T-helper 17 cell (primary cell): ENCODE measurements at places on chromosomes 16 and 17.

- peak; percentile 62 for DNase-seq
Measured at GRCh38 chr16:56193951-56194726, 2.9 kb downstream of the GNAO1 start.

DNA sequence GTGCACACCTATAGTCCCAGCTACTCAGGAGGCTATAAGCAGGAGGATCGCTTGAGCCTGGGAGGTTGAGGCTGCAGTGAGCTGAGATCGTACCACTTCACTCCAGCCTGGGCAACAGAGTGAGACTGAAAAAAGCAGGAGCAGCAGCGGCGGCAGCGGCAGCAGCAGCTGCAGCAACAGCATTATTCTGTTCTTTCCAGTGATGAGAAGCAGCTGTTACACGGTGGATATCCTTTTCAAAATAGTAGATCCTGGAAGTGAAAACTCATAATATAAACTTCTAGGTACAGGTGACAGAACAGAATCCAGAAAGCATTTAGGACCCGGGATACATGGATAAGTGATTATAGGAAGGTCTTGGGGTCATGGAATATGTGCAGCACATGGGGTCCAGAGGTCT is 17.8 kb upstream of the HNF1B start:
- no peak for DNase-seq

- no peak for DNase-seq
Measured at GRCh38 chr16:87160701-87161337, 156.4 kb downstream of the C16orf95 start.

DNA sequence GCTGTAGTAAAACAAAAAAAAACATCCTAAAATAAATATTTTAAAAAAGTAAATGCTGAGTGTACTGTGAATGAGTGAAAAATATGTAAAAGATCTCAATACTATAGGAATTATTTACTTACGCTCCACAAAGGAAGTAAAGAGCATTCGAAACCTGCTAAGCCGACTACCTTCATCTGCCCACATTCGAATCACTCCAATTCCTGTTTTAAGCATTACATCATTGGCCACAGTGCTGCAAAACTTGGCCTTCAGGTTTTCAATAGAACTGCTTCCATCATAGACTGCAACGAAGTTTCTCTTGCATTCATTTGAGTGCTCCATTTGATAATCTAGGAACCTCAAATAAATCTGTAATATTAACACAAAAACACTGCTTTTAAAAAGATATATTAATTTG is 34.4 kb downstream of the NETO2 start:
- no peak for DNase-seq

GRCh38 chr17:70120425-70120824 is 45.4 kb downstream of the KCNJ16 start:
- DNase-seq = no peak

- no peak for DNase-seq
Measured at GRCh38 chr17:74803971-74804370, 27.8 kb upstream of the NAT9 start.

DNA sequence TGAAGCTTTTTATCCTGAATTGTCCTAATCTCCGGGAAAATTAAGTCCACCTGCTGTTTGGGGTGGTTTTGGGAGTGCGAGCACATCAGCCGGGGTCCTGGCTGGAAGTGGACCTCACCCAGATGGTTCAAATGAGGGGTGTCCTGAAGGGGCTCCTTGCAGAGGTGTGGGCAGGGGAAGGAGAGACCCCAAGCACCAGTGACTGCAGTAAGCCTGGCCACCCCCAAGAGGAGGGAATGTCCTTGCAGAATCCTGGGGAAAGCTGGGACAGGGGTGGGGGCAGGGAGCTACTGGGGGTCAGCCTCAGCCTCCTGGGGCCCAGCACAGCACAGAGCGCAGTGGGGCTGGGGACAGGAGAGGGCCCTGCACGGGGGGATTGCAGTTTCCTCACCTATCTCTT is 29.4 kb downstream of the NAGPA start:
- DNase-seq = no peak

DNA sequence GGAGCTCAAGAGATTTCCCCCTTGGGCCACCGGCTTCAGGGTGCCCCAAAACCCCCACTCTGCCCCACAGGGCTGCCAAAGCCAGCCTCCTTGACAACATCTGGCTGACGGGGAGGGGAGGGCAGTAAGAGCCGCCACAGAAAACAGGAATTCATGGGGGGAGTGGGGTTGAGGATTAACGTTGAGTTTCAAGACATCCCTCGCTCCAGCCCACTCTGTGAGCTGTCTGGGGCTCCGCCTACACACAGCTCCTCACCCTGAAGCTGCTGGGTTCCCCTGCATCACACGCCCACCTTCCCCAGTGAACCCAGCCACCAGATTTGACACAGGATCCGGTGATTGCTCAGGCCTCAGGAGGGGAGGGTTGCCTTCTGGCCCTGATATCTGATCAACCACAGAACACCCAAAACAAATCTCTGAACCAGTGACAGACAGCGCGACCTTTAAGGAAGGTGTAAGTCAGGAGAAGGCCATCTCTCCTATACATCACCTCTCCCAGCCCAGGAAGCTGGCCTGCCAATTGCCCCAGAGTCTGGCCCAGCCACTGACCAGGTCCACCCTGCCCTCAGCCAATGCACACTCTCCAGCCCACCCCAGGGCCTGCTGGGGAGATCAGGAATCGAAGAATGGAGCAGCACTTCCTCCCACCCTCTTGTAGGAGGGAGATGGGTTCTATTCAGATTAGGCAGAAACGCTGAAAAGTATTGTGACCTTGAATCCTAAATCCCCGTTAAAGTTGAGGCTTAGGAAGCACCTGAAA is 132.1 kb downstream of the CLEC16A start:
- no peak for DNase-seq

DNA sequence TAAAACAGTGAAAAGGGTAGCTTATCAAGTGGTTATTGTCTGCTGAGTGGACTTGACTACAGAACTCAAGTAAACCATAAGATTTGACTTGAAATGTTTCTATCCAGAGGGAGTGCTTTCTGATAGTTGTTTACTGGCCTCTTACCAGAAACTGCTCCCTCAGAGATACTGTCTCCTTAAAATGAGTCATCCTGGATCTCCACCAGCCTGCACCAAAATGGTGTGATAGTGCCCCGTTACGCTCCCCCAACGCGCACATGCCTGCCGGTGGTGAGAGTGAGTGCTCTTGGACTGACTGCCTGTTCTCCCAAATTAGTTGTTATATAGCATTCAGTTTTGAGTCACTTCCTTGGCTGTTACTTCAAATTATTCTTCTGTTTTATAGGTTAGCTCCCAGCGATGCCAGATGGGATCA is 22.9 kb downstream of the PRCD start:
- DNase-seq = no peak

DNA sequence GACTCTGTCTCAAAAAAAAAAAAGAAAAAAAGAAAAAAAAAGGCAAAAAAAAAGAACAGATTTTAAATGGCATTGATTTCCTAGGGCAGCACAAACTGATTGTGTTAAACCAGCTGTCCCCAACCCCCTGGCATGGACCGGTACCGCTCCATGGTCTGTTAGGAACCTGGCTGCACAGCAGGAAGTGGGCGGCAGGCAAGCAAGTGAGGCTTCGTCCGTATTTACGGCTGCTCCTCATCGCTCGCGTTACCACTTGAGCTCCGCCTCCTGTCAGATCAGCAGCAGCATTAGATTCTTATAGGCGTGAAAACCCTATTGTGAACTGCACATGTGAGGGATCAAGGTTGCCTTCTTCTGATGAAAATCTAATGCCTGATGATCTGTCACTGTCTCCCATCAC is 26.6 kb downstream of the MGAT5B start:
- DNase-seq = no peak

- DNase-seq = no peak
Measured at GRCh38 chr16:66713076-66713475, 16.5 kb upstream of the CMTM4 start.

DNA sequence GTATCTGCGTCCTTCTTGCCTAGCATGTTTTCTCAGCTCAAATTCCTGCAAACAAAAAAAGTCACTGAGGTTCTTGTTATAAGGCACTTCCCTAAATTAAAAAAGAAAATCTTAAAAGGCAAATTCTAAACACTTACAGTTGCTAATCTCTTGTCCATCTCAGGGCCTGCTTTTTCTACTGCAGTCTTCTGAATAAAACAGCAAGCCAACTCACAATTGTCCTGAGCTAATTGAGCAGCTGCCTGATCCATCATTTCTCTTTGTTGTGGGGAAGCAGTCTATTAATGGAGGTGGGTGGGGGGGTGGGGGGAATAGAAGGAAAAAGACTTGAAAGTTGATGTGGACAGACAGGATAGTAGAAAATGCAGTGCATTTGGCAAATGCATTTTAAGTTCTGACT is 27.0 kb downstream of the SETD6 start:
- no peak for DNase-seq

- DNase-seq = no peak
Measured at GRCh38 chr17:32493571-32493970, 6.8 kb downstream of the CDK5R1 start.

GRCh38 chr17:76078860-76079534 is at the start of gene ZACN:
Gene ZACN, plus strand, starts transcription at chr17:76079182. Its CDS starts 83 bp downstream, at chr17:76079265.
- no peak for DNase-seq

- DNase-seq = no peak
Measured at GRCh38 chr16:17305694-17306093, 165.1 kb downstream of the XYLT1 start.

DNA sequence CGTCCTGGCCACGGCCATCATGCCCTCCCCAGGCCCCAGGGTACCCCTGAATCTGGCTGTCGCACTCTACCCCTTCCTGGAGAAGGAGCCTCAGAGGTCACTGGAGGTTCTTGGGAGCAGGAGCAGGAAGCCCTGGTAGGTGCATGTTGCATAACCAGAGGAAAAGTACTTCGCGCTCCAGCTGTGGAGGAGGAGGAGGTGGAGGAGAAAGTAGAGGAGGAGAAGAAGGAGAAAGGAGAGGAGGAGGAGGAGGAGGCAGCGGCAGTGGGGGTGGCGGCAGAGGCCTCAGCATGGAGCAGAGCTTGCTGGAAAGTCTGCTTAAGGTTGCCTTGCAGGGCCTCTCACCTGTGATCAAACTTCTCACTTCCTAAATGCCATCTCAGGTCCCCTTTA is 61.8 kb downstream of the BAIAP2 start:
- no peak for DNase-seq

DNA sequence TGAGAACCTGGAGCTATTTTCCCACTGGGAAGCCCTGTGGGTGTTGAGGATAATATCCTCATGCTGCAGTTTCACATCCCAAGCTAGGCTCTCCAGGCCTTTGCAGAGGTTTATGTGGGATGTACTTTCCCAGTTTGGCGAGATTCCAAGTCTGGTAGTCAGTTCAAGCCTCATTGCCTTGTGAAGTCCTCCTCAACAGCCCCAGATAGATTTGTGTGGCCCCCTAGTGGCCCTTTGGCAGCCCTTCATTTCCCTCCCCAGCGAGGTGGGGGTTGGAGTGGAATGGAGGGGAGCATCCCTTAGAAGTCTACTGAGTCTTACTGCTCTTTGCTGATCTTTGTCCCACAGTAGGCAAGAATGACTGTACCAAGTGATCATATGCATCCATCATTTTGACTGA is 137.9 kb downstream of the CDH11 start:
- no peak for DNase-seq

- DNase-seq = peak; percentile 24
Measured at GRCh38 chr16:10256784-10257641, 74.8 kb upstream of the GRIN2A start.

DNA sequence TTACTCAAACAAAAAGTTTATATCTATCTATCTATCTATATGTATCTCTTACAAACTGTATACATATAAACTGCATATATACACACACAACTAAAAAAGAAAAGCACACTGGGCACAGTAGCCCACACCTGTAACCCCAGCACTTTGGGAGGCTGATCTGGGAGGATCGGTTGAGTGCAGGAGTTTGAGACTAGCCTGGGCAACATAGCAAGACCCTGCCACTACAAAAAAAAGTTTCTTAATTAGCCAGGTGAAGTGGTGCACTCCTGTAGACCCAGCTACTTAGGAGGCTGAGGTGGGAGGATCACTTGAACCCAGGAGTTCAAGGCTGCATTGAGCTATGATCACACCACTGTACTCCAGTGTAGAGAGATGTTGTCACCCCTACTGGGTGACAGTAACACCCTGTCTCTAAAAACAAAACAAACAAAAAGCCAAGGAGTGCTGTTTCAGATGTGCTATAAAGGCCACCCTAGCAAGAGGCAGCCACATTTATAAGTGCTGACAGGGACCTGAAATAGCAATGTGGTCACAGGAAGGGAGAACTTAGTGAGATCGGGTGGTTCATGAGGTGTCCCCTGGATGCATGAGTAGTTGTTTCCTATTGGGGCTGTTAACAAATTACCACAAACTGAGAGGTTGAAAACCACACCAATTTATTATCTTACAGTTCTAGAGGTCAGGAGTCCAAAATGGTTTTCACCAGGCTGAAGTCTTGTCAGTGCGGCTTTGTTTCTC is 4.8 kb downstream of the CD2BP2 start:
- no peak for DNase-seq

DNA sequence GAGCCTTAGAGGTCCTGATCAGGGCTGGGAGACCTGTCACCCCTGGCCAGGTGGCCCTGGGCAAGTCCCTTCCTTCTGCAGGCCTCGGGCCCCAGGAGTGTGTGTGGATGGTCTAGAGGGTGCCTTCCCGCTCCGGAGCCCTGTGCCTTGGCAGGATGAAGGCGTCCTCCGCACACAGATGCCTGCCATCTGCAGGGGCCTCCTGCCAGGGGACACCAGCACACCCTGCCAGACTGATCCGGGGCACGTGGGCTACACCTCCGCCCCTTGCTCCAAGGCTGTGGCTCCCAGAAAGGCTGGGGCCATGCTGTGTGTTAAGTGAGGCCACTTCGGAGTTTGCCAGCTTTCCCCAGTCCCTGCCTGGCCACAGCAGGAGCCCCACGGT is 30.7 kb downstream of the NPTX1 start:
- no peak for DNase-seq

GRCh38 chr17:58411408-58411894 is 5.9 kb downstream of the RNF43 start:
- DNase-seq = no peak

- DNase-seq = no peak
Measured at GRCh38 chr16:81693744-81694303, 85.3 kb upstream of the PLCG2 start.

GRCh38 chr16:3444032-3444388 is 530 bp downstream of the NAA60 start:
- no peak for DNase-seq

DNA sequence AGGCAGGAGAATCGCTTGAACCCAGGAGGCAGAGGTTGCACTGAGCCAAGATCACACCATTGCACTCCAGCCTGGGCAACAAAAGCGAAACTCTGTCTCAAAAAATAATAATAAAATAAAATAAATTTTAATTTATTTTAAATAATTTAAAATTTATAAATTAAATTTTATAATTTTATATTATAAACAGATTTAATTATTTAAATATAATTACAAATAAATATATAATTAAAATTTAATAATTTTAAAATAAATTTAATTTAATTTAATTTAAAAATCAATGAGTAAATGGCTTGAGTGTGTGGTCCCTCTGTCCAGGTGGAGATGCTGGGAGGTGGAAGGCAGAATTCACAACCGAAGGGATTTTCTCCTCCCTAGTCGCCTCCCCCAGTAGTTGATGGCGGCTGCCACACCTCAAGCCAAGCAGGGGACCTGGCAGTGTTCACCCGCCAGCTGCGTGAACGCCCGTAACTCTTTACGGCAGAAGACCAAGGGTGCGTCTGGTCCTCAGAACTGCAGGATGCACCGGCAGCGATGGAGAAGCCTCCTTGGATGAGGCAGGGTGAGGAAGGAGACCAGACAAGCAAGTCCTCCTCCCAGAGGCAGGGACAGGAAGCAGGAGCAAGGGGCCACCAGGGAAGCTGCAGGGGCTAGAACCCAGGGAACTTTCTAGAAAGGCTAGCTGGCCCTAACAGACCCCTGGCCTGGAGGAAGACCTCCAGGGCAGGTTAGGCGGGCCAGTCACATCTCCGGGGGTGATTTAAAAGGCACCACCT is 22.9 kb upstream of the KRT17 start:
- no peak for DNase-seq
